Upper lobe of right lung (tissue), 1 donor: ENCODE measurements at places on chromosomes 2 and 18.

GRCh38 chr2:187580462-187581124 lies 26.4 kb upstream of the TFPI start:
- DNase-seq: no peak

DNA sequence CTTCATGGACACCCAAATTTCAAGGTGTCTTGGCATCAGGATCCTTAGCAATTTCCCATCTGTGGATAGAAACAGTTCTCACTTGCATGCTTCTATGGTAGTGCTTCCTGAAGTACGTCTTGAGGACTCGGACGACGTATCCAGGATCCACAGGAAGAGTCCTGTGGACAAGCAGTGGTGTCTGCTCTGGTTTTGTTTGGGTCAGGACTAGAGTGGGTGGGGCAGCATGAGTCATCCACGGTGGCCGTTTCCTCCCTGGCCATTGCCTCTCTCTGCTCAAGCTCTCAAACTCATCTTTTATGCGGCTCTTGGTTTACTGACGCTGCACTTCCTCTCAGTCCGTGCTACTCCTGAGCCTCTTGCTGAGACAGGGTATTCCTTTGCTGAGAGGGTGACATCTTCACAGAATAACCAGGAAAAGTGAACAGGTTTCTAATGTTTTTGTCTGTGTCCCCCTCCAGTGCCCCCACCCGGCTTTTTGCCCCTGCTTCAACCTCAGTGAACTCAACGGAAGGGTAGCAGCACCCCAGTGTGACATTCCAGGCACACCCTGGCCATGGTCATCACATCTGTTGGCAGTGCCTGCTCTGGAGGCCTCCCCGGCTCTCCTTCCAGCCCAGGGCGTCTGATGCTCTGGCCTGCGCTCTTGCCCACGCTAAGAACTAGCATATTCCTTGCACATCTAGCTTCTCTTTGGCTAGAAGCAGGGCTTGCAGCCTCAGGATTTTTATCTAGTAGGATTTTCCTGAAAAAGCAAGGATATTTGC lies 62.2 kb downstream of the ARMC9 start:
- no peak for DNase-seq

DNA sequence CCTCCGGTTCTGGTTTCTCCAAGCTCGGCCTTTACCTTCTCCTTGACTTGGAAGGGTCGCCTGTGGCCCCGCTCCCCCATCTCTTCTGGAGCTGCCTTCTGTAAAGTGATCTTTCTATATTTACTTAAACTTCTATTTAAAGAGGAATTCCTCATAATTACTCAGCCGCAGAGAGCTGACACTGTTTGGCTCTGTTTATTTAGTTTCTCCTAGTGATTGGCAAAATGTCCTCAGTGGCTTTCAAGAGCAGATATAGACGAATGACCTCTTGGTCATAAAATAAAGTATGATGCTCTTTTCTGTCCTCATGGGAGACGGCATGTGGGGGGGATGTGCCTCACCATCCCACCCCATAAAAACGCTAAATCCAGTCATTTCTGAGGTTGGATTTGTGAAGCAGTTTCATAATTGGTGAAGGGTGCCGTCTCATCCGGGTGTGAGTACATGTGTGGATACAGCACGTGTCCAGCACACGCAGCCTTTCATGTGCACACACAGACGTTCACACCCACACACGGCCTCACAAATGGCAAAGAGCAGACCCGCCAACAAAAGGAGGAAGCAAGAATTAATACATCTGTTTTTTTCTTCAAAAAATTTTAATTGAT lies 43.4 kb upstream of the SMAD7 start:
- DNase-seq: no peak

DNA sequence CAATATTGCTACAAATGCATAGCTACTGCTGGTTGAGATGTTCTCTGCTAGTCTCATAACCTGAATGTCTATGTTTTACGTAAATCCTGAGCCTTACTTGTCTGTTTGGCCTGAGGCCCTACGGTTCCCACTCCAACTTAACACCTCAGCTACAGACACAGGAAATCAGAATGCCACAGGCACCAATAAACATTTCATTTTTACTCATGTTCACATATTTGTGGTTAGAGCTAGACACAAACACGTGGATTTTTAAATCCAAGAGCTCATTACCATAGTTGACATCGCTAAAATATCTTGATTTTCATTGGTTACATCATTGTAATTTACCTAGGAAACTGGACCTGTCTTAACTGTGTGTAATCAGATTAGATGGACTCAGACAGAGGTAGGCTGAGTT lies 263.8 kb upstream of the CDH19 start:
- DNase-seq: no peak

DNA sequence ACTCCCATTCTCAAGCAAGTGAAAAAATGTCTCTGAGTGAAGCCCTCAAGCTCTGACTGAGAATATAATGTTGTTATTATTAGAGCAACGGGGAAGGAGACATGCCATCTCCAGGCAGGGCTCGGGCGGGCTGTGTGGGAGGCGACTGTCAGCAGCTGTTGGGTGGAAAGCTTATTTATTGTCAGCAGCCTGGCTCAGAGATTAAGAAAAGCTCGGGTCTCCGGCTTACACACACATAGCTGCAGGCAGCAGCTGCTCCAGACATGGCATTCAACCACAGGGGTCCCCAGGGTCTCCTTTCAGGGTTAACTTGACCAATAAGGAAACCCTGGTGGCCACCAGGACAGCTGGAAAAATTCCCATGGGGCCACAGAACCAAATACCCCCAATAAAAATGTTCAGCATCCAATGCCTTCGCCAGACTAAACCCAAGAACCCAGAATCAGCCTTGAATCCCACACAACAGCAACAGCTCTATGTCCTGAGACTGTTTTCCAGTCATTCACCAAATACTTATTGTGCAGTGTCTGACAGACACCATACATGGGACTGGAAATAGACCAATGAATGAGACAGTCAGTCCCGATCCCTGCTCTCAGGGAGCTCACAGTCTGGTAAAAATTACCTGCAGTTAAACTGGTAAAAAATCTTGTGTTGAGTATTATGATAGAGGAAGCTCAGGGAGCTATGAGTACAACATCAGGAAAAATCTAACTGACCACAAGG lies 70.5 kb upstream of the RTN4 start:
- DNase-seq: peak; percentile 74

DNA sequence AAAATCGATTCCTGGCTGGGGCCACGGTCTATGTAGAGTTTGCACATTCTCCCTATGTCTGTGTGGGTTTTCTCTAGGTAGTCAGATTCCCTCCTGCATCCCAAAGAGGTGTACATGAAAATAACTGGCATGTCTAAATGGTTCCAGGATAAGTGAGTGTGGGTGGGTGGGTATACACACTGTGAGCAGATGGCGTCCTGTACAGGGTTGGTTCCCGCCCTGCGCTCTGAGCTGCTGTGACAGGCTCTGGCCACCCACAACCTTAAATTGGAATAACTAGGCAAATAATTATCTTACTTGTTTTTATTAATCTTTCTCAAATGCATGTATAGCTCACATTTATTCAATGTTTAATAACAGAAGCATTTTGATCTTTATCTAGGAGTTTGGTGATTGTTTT lies 16.3 kb downstream of the THOC1 start:
- no peak for DNase-seq

DNA sequence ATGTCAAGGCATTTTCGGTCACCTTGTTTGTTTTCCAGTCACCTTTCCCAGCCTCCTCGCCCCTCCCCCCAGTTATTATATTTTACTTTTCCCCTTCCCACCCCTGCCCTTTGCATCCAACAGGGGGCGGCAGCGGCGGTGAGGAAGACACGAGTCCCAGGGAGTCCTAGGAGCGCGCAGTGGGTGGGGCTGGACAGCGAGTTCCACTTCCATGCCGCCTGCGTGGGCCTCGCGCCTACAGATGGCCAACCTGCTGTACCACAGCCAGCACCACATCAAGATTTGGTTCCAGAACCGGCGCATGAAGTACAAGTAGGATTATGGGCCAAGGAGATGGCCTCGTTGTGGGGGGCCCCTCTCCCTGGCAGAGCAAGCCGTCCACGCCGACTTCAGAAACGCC lies 37.2 kb upstream of the EVA1A start:
- DNase-seq: no peak

DNA sequence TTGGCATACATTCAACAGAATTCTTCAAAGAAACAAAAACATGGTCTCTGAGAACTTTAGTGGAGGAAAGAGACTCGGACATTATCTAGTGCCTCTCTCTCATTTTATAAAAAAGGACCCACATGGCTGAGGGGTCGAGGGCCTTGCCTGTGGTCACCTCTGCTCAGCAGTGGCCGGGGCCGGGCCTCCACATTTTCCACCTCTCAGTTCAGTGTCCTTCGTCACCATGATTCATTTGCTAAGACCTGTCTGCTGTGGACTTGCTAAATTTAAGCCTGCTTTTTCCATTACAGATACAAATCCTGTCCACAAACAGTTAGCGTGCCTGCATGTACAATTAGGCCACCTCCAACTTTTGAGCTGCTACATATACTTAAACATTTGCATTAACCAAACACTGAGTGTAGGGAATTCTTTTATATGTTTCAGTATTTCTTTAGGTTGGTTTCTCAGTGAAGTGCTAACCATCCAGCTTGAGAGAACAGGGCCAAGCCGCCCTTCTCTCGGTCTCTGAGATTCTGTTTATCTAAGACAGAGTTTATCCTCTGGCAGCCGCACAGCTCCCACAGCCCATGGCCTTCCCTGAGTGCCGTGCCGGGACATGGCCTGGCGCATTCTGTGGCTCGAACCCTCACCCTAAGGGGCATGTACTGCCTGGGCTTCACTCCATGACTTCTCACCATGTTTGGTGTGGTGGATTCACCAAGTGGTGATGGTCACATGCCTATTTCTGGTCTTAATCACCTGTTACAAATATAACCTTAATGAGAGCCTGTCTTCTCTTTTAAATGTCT lies 46.2 kb downstream of the COA5 start:
- no peak for DNase-seq

GRCh38 chr18:48683197-48683596 lies 144.4 kb downstream of the CTIF start:
- DNase-seq: no peak

GRCh38 chr2:37582481-37583220 lies 88.8 kb downstream of the CDC42EP3 start:
- no peak for DNase-seq

DNA sequence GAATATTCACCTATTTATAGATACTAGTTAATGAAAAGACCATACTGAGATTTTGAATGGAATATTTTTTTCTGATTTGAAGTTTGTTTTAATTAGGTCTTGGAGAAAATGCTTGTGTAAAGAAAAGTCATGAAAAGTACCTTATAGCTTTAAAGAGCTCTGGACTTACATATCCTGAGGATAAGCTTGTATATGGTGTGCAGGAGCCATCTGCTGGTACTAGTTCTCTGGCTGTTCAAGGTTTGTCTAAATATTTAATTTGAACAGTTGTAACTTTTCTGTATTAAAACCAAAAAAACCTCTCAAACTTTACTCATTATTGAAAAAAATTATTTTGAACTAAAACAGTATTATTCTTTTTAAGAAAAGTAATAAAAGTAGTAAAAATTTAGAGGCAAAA lies 50.1 kb downstream of the UBR3 start:
- DNase-seq: no peak

DNA sequence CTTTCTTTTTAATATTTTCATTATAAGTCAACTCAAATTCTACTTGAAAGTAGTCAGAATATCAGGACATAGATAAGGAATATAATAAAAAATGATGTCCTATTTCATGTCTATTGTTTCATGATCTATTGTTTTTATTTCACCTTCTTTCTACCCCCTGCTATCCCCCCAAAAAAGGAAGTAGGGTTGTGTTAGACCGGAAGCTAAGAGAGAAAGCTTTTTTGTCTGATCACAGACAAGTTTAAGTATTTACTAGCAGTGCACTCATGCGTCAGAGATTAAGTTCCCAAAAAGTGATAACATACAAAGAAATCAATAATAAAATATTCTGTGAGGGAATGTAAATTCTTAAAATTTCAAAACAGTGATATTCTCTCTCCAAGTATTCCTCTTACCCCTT lies 447.1 kb upstream of the CNTNAP5 start:
- no peak for DNase-seq
